A172 (cell line): ENCODE measurements at places on chromosomes 2 and 18. TPM values are rescaled to one million over a fixed set of nuclear protein-coding genes. Genes with fewer than 3 reads are reported as not detected.
A peak's percentile ranks its signal among the peaks of the same experiment; 100 is the strongest.

DNA sequence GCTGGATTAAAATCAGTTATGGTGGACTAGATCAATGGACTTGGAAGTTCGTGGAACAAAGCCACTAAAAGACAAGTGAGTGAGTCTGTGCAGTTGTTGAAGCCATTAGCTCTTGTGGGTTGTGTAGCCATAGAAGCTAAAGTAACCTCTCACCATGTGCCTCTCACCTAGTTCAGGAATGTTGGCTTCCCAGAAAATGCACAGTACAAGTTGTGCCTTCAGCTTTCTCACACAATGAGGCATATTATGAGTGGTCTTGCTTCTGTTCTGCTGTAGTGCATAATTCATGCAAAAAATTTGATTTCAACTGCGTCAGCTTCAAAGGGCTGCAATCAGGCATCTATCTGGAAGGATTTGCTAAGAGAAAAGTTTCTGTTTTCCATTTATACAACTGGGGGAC lies 26.2 kb downstream of the CERS6 start:
- DNase-seq: no peak

The IL36B gene
- 0.19 TPM in 1 of 2 replicates, not detected in the other for total RNA-seq

The PPP4R3B gene
- 58.3 and 58.6 TPM in 2 replicates for total RNA-seq

DNA sequence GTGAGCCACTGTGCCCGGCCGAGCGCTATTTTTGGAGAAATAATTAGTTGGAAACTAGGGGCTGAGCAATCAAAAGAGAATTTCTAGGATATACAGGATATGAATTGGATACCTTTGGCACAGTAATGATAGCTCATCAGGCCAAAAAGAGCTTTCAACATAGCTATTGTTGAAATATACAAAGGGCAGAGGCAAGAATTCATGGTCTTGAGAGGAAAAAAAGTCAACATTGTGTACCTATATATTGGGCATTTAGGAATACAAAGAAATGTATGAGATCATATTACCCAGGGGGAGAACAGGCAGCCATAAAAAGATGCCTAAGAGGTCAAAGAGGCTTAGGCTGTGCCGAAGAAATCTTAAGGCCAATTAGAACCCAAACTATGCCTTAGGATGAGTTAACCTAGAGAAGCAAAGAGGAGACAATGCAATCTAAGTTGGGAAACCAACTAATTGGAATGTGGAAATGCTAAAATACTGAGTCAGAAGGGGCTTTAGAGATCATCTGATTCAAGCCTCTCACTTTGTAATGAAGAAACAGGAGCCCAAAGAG lies 99.0 kb downstream of the RBBP8 start:
- peak; percentile 84 for DNase-seq

DNA sequence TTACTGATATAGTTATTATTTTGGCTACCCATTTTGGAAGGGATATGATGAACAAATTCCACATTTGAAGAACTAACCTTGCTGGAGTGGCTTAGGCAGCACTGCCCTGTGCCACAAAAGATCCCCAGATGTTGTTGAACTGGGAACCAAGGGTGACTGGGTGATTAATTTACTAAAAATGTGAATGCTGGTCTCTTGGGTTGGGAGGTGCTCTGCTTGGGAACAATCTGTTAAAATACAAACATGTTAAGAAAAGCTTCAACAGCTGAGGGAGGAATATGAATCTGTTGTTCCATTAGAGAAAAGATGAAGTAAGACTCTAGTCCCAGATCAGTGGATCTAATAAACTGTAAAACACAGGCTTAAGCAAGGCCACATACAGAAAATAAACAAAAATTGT lies 1860.1 kb downstream of the SUCLG1 start:
- DNase-seq: no peak

GRCh38 chr2:155223781-155224406 lies 525.4 kb downstream of the KCNJ3 start:
- DNase-seq: peak; percentile 29

DNA sequence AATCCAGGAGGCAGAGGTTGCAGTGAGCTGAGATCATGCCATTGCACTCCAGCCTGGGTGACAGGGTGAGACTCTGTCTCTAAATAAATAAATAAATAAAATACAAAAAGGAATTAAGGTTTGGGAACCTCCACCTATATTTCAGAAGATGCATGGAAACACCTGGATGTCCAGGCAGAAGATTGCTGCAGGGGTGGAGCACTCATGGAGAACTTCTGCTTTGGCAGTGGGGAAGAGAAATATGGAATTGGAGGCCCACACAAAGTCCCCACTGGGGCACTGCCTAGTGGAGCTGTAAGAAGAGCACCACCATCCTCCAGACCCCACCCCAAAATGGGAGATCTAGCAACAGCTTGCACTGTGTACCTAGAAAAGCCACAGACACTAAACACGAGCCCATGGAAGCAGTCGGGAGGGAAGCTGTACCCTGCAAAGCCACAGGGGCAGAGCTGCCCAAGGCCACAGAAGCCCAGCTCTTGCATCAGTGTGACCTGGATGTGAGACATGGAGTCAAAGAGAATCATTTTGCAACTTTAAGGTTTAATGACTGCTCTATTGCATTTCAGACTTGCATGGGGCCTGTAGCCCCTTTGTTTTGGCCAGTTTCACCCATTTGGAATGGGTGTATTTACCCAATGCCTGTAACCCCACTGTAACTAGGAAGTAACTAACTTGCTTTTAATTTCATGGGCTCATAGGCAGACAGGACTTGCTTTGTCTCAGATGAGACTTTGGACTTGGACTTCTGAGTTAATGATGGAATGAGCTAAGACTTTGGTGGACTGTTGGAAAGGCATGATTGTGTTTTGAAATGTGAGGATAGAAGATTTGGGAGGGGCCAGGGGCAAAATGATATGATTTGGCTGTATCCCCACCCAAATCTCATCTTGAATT lies 265.3 kb downstream of the ZEB2 start:
- DNase-seq: no peak

The TMEM178A gene
- total RNA-seq: not detected in 2 replicates

DNA sequence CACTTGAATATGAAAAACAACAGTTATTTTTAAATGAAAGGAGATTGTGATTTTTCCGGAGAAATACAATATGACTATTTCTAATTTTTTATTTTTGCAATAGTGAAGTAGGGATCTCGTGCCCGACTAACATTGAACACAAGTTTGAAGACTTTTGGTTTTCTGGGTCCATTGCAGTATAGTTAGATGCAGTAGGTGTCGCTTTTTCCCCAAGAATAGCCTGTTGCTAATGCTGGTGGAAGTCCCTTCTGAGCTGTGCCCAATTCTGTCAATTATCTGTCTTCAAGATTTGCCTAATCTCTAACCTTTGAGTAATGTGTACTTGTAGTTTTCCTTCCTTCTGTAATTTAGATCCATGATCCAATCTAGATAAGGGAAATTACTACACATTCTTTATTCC lies 36.5 kb downstream of the SEMA4F start:
- peak; percentile 66 for DNase-seq

DNA sequence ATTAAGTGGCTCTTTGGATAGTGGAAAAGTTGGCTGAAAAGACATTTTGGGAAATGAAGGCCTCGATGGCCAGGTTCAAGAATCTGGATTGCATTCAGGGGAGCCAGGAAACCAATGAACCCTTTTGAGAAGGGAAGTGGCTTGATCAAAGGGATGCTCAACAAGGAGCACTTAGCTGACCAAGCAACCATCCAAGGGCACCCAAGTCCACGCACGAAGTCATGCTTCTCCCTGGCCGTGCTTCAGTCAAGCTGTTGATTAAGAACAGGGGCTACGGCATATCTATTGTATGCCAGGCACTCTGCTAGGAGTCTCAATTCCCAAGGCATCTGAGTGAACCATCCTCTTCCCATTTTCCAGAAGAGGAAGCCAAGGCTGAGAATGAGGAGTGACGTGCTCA lies 185.8 kb upstream of the GLI2 start:
- DNase-seq: no peak

The REG3G gene
- total RNA-seq: not detected in 2 replicates

The COL3A1 gene
- 563 and 691 TPM in 2 replicates for total RNA-seq

DNA sequence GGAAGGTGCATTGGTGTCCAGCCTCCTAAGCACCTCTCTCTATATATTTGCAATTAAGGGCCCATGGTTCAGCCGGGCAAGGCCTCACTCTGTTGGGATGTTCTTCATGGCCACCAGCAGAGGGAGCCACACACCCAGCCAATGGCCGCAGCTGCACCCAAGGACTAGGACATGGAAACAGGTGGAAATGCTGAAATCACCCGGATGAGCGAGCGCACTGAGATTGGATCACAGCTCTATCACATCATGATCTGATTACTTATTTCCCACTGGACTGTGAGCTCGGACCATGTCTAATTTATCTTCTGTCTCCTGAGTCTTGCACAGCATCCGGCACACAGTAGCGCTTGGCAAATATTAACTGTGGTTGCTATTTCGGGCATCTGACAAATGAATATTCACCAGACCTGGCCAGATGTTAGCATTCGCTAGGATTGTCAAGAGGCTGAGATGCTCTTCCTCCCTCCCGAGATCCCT lies 31.2 kb downstream of the KIF3C start:
- DNase-seq: peak; percentile 89

GRCh38 chr2:169978402-169979017 lies 151.3 kb downstream of the UBR3 start:
- DNase-seq: no peak

The HOXD10 gene
- total RNA-seq: 18.1 and 21.7 TPM in 2 replicates

DNA sequence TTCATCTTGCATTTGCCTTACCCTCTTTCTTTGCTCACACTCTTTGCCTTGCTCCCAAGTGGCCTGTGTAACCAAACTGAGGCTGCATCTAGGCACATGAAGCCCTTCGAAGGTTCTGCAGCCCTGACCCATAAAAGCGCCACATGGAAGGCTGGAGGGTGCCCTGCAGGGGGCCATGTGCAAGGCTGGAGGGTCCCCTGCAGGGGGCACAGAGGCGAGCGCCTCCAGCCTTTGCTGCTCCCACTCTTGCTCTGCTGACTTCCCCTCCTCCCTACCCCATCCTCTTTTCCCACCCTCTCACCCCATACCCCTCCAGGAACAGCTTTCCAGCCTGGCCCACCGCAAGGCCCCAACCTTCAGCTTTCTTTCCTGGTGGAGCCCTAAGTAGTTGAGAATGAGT lies 317.3 kb downstream of the CELF4 start:
- no peak for DNase-seq

The KRTCAP3 gene
- total RNA-seq: not detected in 2 replicates

- no peak for DNase-seq
Observed at GRCh38 chr18:22572341-22572740, 154.6 kb upstream of the CTAGE1 start.

The INPP5D gene
- total RNA-seq: 0.84 and 0.86 TPM in 2 replicates

The CERKL gene
- total RNA-seq: 0.71 and 1.2 TPM in 2 replicates

GRCh38 chr2:174573621-174574081 lies 24.0 kb downstream of the WIPF1 start:
- DNase-seq: no peak

The FOSL2 gene
- 36.1 and 39.7 TPM in 2 replicates for total RNA-seq

DNA sequence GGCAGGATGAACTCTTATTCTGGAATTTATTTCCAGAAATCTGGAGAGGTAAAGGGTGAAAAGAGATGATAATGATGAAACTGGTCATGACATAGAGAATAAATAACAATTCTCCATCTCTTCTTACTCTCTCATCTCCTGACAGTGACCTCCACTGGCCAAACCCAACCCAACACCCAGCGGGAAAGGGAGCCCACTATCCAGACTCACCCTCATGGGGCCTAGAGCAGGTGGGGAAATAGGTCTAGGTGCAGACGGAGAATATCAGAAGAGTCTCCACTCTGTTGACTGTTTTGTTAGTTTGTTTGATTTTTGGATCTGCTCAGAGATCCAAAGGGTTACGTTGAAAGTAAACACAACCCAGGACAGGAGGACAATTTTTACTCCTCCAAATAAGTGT lies 263.2 kb upstream of the PARD3B start:
- DNase-seq: no peak

DNA sequence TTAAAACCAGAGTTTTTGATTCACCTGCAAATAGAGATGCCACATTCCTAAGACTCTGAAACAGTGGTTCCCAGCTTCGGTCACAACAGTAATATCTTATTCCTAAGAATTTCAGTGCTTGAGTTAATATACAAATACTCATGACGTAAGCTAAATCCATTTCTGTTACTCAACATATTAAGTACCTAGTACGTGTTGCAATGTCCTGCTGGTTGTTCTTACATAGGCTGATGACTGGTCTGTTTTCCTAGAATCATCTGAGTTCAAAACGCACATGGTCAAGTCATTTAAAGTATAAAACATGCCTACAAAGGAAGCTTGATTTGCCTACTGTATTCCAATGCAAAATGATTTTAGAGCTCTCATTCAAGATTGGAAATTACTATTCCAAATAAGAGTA lies 7.2 kb downstream of the NCL start:
- DNase-seq: no peak

DNA sequence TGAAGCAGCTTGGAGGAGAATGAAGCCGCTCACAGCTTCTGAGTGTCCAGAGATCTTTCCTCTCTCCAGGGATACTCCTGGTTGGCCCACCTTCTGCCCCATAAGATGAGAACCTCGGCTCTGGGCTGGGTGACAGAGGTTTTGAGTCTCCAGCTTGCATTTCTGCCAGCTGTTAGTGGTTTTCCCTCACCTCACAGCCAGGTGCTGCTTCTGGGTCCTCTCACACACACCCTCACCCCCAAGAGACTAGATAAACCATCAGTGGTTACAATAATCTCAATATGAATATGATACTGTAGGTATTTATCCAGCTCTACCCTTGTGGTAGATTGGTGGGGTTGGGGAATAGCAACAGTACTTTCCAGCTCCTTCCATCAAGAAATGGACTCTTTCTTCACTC lies 161.7 kb upstream of the SIX3 start:
- DNase-seq: no peak

The EPB41L3 gene
- not detected in 2 replicates for total RNA-seq

The AMER3 gene
- total RNA-seq: not detected in 2 replicates

- DNase-seq: no peak
Observed at GRCh38 chr2:49582946-49583345, 428.6 kb upstream of the FSHR start.

The IL37 gene
- not detected in 2 replicates for total RNA-seq

- DNase-seq: no peak
Observed at GRCh38 chr2:208250388-208250787, 4.5 kb downstream of the IDH1 start.

DNA sequence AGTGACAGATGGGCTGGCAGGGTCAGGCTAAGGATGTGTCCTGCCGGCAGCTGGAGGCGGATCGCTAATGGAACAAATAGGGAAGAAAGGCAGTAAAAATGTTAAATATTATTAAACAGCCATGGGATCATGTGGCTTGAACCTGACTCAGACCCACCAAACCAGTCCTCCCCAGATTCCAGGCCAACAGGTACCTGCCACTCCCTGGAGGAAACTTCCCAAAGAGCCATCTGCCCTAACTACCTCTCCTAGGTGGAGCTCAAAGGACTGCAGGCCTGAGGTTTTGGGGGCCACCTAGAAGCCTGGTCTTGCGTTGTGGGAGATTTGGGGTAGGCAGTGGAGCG lies 34.3 kb downstream of the CIB4 start:
- DNase-seq: no peak

DNA sequence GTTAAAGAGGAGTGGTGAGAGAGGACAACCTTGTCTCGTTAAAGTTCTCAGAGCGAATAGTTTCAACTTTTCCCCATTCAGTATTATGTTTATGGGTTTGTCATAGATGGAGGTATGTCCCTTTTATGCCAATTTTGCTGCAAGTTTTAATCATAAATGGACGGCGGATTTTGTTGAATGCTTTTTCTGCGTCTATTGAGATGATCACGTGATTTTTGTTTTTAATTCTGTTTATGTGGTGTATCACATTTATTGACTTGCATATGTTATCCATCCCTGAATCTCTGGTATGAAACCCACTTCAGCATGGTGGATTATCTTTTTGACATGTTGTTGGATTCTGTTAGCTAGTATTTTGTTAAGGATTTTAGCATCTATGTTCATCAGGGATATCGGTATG lies 1123.8 kb upstream of the KLHL29 start:
- DNase-seq: no peak

The SIX3 gene
- not detected in 2 replicates for total RNA-seq
